ENCODE measurements at places on chromosomes 7 and 10. TPM values are rescaled to one million over a fixed set of nuclear protein-coding genes. Genes with fewer than 3 reads are reported as not detected.

DNA sequence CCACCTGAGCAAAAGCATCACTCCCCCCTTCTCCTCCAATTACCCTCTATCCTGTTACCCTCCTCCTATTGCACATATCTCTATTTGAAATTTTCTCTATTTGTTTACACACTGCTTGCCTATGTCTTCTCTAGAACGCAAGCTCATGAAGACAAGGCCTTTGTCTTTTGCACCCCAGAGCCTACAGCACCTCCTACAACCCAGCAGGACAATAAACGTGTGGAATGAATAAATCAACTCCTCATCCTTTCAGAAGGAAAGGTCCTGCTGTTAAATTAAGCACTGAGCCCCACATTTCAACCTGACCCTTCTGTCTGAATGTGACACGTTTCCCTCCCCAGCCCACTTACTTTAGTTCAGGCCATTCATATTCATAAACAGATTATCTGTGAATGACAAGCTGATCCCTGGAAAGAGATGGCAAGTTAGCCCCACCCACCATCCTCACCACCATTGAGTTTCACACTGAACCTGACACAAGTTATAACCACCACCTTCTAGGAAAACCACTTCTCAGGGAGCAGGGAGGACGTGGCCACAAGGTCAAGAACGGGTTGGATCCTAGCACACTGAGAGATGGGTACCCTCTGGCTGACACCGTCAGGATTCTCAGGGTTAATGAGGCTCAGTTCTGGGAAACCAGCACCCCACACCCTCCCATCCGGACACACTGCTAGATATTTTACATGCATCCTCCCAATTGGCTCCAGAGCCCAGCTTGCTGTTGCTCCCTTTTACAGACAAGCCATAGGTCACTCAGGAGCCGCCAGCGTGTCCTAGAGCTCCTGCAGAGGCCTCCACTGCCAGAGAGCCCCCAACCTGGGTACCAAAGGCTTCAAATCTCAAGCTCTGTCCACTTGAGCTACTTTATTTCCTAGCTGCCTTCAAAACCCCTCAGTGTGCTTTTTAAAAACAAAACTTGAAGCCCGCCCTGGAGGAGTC is 934 bp downstream of the PRTFDC1 start:
- H3K27ac ChIP-seq, result peak overlapping the region; percentile 71
- peaks cover 12% of the 10 kb centered on the region for H3K4me1 ChIP-seq
- peak overlapping the region; percentile 40 for H3K4me3 ChIP-seq
- H3K27me3 ChIP-seq, result no peaks in the 10 kb centered on the region
- no peak for DNase-seq
- H3K36me3 ChIP-seq, result no peaks in the 10 kb centered on the region

DNA sequence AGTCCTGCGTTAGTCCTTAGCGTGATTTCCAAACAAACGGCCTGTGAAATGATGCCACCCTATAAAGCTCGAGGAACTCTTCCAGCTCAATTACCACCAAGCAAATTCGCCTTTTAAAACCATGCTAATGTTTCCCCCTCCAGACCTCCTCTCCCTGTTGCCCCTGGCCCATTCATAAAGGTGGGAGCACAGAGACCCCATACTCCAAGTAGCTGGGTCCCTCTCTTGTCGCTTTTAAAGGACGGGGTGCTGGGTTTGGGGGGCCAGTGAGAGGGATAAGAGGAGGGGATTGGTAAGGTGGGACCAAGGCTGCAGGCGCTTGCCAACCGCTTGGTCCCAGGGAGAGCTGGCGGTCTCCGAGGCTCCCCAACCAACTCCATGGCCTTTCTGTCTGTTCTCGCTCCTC is 1.2 kb downstream of the HMX2 start:
- H3K27me3 ChIP-seq, result peaks cover 68% of the 10 kb centered on the region
- H3K27ac ChIP-seq, result no peak overlapping the region
- peaks cover 75% of the 10 kb centered on the region for H3K4me1 ChIP-seq
- peak overlapping the region; percentile 58 for H3K4me3 ChIP-seq
- no peaks in the 10 kb centered on the region for H3K36me3 ChIP-seq
- no peak for DNase-seq

DNA sequence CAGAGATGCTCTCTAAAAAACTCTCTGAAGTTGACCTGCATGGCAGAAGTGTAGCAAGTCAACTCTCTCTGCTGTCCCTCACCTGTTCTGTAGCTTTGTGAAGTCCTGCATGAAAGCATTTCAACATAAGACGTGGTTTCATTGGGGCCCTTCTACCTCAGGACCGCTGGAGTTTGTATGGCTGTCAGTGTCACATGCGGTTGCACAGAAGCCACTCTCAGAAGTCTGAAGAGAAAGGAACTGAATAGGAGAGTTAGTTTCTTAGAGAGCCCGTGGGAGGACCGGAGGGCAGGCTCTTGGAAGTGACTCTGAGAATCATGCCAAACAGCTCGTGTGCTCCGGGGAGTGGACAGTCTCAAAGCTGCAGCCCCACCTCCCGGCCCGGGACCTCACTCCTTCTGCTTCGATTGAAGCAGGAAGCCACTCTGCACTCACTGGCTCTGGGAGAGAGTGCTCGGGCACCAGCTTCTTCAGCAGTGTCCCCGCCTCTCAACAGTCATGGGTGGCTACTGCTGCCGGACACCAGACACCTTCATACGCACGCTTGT is 486.7 kb downstream of the SDK1 start:
- H3K36me3 ChIP-seq, result no peaks in the 10 kb centered on the region
- H3K4me1 ChIP-seq, result no peaks in the 10 kb centered on the region
- H3K27me3 ChIP-seq, result no peaks in the 10 kb centered on the region
- no peak overlapping the region for H3K4me3 ChIP-seq

GRCh38 chr10:94423627-94424026 is 21.3 kb downstream of the TBC1D12 start:
- no peaks in the 10 kb centered on the region for H3K4me1 ChIP-seq
- H3K27me3 ChIP-seq, result no peaks in the 10 kb centered on the region
- no peak for DNase-seq
- H3K27ac ChIP-seq, result no peak overlapping the region
- no peak overlapping the region for H3K4me3 ChIP-seq

DNA sequence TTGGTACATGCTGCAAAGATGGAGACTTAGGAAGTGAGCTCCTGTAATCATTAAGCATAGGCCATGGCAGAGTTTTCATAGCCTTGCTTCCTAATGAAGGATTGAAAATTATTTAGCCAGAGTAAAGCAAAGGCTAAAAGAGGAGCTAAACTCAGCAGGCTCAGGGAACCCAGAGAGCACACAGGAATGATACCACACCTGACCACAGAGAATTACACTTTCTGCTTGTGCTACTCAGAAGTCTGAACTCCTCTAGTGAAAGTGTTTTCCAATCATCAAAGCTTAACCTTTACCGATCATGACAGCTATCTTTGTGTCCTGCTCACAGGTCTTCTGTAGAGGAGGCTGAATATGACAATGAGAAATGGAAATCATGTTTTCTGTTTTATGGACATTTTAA is 347.7 kb downstream of the OTUD1 start:
- H3K27me3 ChIP-seq, result no peaks in the 10 kb centered on the region
- no peaks in the 10 kb centered on the region for H3K36me3 ChIP-seq
- no peak overlapping the region for H3K27ac ChIP-seq
- no peak for DNase-seq
- H3K4me3 ChIP-seq, result no peak overlapping the region
- H3K4me1 ChIP-seq, result no peaks in the 10 kb centered on the region

- DNase-seq, result no peak
- peaks cover 13% of the 10 kb centered on the region for H3K4me1 ChIP-seq
- H3K27me3 ChIP-seq, result no peaks in the 10 kb centered on the region
- H3K27ac ChIP-seq, result no peak overlapping the region
- no peak overlapping the region for H3K4me3 ChIP-seq
These were observed 22.5 kb downstream of the UPP1 start for GRCh38 chr7:48111596-48111995.

- H3K27me3 ChIP-seq, result no peaks in the 10 kb centered on the region
- no peak for DNase-seq
- H3K4me3 ChIP-seq, result no peak overlapping the region
- H3K27ac ChIP-seq, result no peak overlapping the region
- no peaks in the 10 kb centered on the region for H3K36me3 ChIP-seq
These were observed 341.6 kb downstream of the PLXNA4 start for GRCh38 chr7:132234711-132235110.

DNA sequence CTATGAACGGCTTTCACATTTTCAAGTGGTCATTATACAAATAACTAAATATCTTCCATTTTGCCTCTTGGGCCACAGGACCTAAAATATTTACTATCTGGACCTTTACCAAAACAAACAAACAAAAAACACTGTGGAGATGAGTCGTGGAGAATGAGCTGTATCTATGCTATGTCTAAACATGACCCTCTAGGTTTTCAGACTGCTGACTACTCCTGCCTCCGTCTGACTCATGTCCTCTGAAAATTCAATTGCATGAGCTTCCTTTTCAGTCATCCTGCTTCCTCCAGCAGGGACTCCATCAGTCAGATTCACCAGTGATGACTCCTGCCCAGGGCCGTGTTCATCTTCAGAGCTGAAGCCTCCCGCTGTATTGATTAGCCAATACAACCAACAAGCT is 96.8 kb downstream of the COL28A1 start:
- H3K4me3 ChIP-seq, result no peak overlapping the region
- no peak overlapping the region for H3K27ac ChIP-seq
- no peaks in the 10 kb centered on the region for H3K27me3 ChIP-seq
- H3K36me3 ChIP-seq, result no peaks in the 10 kb centered on the region
- no peaks in the 10 kb centered on the region for H3K4me1 ChIP-seq

DNA sequence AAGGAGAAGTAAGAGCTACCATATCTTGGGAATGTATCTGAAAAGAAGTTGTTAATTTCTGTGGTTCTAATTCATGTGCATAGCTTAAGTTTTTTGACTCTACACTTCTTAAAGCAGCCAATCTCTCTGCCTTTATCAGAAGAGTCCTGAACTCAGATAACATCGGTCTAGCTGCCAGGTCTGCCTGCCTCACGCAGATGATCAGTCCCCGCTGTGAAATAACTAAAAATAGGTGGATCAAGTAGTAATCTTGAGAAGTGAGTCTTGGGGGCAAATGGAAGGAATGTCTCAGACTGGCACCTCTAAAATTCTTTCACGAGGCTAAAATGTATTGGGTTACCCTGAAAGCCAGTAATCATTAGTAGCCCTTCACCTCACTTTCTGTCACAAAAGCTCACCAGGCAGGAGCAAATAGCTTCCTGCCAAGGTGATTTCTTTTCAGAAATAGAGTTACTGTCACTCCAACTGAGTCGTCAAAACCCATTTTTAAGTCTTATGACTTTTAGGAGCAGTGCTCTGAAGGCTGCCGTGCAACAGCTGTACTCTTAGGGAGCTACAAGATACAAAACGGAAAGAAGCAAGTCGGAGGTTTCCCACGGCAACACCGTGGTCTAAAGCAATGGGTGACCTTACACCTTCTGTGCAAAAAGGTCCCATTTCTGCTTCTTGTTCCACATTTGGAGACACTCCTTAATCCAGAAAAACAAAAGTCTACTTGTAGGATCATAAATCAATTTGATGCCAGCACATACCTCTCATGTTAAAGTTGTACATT is 85.2 kb downstream of the ABCB5 start:
- no peak overlapping the region for H3K27ac ChIP-seq
- no peaks in the 10 kb centered on the region for H3K36me3 ChIP-seq
- no peak for DNase-seq
- H3K4me3 ChIP-seq, result no peak overlapping the region
- no peaks in the 10 kb centered on the region for H3K27me3 ChIP-seq

- H3K4me1 ChIP-seq, result no peaks in the 10 kb centered on the region
- no peak for DNase-seq
- H3K36me3 ChIP-seq, result no peaks in the 10 kb centered on the region
- H3K27ac ChIP-seq, result no peak overlapping the region
- H3K27me3 ChIP-seq, result no peaks in the 10 kb centered on the region
These were observed 18.1 kb downstream of the CALN1 start for GRCh38 chr7:72394016-72394415.

GRCh38 chr10:102399217-102400021 is 3.9 kb downstream of the NFKB2 start:
- peak overlapping the region; percentile 28 for H3K4me3 ChIP-seq
- H3K4me1 ChIP-seq, result peaks cover 33% of the 10 kb centered on the region
- DNase-seq, result peak; percentile 82
- peak overlapping the region; percentile 61 for H3K27ac ChIP-seq
- no peaks in the 10 kb centered on the region for H3K27me3 ChIP-seq

DNA sequence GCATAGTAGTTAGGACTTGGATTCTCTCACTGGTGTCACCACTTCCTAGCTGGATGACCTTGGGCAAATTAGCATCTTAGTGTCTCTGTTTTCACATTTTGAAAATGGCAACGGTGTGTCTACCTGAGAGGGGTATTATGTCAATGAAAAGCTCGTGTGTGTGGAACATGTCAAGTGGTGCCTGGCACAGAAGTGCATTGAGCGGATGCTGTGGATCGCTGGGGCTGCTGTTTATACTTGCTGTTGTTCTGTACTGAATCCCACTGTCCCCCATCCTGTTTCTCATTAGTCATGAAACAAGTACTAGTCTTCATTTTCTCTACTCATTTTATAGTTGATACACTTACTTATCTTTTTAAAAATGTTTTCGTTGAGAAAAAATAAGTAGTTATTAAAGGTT is 26.1 kb downstream of the RBM33 start:
- no peaks in the 10 kb centered on the region for H3K36me3 ChIP-seq
- DNase-seq, result no peak
- no peak overlapping the region for H3K4me3 ChIP-seq
- H3K4me1 ChIP-seq, result peaks cover 23% of the 10 kb centered on the region
- H3K27me3 ChIP-seq, result no peaks in the 10 kb centered on the region

DNA sequence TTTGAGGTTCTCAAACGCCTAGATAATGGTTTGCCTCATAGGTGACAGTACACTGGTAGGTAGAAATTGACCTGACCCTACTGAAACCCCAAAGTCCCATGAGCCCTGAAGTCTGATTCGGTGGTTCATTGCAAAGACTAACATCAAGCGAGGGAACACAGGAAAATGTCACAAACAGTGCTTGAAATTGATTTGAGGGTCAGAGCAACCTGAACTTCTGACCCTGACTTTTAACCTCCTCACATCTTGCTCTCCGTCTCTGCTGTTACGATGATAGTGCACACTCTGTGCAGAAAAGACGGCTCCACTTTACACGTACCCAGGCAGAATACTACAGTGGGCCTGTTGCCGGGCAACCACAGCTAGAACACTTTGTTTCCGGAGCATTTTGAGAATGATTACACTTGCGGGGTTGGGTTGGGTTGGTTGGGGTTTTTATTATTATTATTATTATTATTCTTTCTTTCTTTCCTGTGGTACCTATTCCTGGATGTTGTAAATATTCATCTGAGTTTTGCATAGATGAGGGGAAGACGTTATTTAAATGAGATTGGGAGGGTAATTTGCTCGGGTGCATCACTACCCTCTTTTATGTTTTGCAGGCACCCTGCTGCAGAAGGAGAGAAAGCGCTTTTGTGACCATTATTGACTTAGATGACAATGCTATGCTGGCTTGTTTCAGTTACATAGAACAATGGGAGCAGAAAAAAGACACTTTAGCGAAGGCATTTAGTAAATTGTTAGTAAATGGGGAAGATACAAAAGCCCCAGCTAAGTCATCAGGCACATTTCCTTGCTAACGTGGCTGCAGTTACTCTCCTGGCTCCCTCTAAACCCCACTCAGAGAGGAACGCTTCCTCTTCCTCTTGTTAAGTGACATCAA is 438.1 kb upstream of the NRP1 start:
- no peak for DNase-seq
- H3K4me1 ChIP-seq, result no peaks in the 10 kb centered on the region
- H3K27me3 ChIP-seq, result no peaks in the 10 kb centered on the region
- H3K27ac ChIP-seq, result no peak overlapping the region

The CLRN3 gene
- total RNA-seq, result not detected

The ANKRD61 gene
- 0.24 TPM for total RNA-seq

The STAMBPL1 gene
- 22.3 TPM for total RNA-seq

The TRIM50 gene
- total RNA-seq, result not detected

The PSMG3 gene
- 80.7 TPM for total RNA-seq

The IL6 gene
- total RNA-seq, result 0.72 TPM

The UBE2H gene
- total RNA-seq, result 21.5 TPM

The SHTN1 gene
- 0.38 TPM for total RNA-seq

The SNCG gene
- not detected for total RNA-seq
